Fibroblast of upper back skin (primary cell): ENCODE measurements at places on chromosomes 5 and 9.

DNA sequence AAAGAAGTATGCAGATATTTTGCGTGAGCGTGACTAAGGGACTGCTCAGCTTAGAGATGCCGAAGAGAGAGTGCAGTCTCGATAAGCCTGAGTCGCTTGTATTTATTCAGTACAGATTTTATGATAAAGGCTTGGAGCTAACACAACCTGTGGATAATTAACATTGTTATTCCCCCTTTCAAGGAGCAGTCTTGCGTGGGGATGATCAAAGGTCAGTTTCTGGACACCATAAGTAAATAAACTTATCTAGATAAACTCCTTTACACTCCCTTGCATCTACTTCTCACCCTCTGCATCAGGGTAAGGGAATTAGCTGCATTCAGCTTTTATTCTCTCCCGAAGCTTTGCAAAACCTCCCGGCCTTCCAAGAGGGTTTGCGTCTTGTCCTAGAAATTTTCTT lies 357.8 kb upstream of the ST8SIA4 start:
- no peak for DNase-seq

- DNase-seq: no peak
Measured at GRCh38 chr9:4585135-4585534, 77.0 kb upstream of the PLPP6 start.

DNA sequence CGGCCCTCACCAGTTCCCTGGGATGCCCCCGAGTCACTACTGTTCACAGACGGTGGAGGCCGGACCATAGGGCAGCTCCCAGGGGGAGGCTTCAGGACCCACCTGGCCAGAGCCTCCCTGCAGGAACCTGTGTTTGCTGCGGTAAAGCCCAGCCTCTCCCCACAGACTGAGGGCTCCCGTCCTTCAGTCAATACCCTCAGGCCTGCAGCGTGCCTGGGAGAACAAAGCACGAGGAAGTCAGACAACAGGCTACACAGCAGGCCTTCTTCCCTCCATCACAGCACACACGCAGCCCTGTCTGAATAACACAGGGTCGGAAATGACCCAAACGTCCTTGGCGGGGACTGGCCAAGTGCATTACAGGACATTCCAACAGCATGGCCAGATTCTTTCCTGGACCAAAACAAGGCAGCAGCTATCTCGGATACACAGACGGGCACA lies 34.4 kb downstream of the COL23A1 start:
- DNase-seq: no peak

DNA sequence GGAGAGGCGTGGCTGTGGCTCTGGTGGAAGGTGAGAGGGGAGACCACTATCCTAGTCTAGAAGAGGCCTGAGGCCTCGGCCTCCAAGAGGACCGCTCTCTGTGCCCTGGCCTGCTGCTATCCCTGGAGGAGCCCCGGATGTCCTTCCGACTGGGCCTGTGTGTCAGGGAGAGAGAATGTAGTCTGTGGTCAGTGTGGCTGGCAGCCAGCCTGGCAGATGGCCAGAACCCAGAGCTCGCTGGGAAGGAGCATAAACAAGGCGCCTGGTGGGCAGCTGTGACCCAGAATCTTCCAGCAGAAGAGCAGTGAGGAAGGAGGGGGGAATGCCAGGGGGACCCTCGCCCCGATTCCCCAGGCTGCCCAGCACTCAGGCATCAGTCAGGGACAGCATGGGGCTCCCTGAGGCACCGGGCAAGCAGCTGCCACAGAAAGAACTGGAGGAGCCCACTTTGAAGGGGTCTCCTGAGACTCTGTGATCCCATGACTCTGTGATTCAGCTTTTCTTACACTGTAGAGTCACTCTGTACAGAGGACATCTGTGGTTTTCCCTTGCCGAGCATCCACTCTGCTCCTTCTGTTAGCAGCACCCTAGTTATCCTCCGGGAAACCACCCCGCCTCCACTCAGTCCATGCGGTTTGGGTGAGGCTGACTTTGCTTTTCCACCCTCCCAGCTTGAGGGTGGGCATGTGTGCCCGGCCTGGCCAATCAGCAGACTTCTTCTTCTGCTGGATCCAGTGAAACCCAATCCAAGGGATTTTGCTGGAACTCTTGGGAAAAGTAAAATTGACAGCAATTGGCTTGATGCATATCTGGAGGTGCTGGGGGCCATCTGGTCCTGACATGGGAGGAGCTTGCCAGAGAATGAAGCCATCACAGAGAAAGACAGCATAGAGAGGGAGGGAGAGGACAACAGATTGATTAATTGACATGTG lies 46.2 kb upstream of the PWWP2A start:
- peak; percentile 100 for DNase-seq

GRCh38 chr5:143913008-143913752 lies 101.2 kb downstream of the HMHB1 start:
- DNase-seq: peak; percentile 82
